NCI-H748 treated with DMSO at 0.1 percent for 48 hours (cell line): ENCODE measurements at places on chromosomes 4 and X.

- no peak for DNase-seq
Measured at GRCh38 chrX:42085836-42086235, 162.5 kb upstream of the CASK start.

- DNase-seq: no peak
Measured at GRCh38 chr4:187075514-187075913, 351.9 kb upstream of the FAT1 start.

- no peak for DNase-seq
Measured at GRCh38 chrX:14802943-14803710, 69.7 kb downstream of the FANCB start.

- peak; percentile 48 for DNase-seq
Measured at GRCh38 chrX:84046403-84046984, 141.5 kb downstream of the RPS6KA6 start.

DNA sequence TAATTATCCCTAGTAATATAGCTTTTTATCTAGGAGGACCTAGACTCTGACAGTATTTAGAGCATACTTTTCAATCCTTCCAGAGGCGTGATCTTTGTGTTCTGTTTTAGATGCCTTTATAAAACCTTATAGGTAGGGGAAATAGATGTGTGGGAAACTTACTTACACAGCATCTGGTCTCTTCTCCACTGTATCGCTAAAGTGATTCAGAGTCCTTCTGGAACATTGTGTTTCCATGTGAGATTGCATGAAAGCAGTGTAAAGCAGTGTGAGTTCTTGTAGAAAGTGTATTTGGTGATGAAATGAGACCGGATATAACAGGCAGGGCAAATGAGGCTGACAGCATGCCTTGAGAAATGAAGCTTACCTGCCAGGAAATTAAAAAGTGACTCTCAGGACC lies 9.5 kb downstream of the GABRB1 start:
- DNase-seq: no peak

GRCh38 chr4:166459621-166460020 lies 586.6 kb downstream of the TLL1 start:
- DNase-seq: no peak
